ENCODE measurements at places on chromosomes 13 and 19.
A peak's percentile ranks its signal among the peaks of the same experiment; 100 is the strongest.

DNA sequence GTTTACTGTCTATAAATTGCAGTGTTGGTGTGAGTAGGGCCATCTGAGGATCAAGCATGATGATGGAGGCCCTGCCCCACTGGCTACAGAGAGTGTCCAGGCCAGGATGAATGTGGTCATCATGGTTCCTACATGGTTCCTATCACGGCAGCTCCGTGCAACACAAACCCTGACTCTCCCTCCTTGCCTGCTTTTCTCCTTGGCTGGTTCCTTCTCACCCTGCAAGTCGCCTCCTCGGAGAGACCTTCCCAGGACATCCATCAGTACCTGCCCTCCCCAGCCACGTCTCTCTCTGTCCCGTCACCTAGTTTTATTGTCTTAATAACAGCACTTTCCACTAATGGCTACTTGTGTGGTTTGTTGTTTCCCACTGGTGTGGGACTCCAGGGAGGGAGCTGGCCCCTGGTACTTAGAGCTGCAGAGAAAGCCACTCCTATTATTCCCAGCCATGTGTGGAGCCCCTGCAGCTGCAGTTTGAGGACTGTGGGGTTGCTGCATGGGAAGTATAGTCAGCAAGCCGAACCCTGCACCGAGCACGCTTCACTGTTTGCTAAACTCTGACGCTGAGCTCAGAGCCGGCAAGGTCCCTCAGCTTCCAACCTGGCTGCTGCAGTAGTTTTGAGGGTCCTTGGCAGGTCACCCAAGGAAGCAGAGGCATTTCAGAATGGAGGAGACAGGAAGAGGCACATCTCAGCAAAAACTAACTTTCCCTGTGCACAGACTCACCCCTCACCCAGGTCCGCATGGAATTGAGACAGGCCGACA lies 146.4 kb upstream of the VSTM2B start:
- DNase-seq = no peak

DNA sequence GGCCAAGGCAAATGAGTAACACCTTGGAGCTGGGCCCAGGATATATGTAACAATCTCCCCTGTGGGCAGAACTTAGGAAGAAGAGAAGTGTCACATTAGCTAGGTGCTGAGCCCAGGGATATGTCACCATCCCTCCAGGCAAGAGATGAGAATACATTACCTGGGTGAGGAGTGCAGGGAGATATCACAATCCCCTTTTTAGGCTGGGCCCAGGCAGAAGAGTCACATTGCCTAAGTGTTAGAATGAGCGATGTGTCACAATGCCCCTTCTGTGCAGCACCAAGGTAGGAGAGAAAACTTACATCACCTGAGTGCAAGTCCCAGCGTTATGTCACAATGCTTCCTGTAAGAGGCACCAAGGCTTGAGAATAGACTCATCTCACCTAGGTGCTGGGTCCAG lies 60.3 kb downstream of the ZNF726 start:
- no peak for DNase-seq

- no peak for DNase-seq
Observed at GRCh38 chr13:94330552-94331071, 148.9 kb downstream of the DCT start.

DNA sequence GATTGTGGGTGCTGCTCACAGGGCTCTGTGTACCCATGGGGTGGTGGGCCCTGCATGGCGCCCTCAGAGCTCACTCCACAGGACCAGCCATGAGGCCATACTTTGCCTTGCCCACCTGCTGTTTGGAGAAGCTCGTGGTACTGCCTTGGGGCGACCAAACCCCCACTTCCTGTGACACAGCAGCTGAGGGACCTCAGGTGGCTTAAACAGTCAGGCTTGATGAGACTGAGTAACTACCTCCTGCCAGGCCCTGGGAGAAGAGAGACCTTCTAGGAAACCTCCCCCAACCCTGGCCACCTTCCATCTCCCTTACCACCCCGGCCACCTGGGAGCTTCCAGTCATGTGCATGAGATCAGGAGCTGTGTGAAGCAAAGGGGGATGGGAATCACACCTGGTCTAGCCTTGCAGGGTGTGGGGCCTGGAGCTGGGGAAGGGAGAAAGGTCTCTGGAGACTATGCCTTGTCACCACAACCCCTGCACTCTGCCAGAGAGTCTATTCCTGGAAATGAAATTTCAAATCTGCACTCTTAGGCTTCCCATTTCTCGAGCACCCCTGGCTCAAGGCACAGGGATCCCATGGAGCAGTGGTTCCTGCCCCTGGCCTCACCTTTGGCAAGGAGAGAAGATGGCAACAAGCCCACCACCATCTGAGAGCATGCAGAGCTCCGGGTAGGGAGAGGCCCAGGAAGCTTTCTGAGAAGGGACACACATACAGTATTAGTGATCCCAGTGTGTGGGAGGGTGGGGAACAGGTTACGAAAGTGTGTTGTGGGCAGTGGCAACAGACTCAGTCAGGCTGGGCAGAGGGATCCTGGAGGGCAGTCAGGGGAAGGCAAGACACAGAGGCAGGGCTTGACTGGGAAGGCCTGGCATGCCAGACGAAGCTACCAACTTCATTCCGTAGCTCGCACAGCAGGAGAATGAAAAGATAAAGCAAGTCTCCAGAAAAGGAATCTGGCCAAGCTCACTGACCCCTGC lies 125.0 kb downstream of the URI1 start:
- peak; percentile 5 for DNase-seq

- no peak for DNase-seq
Observed at GRCh38 chr13:35859981-35860380, 271.2 kb downstream of the DCLK1 start.

GRCh38 chr19:6509118-6509971 lies 7.2 kb upstream of the TUBB4A start:
- no peak for DNase-seq

DNA sequence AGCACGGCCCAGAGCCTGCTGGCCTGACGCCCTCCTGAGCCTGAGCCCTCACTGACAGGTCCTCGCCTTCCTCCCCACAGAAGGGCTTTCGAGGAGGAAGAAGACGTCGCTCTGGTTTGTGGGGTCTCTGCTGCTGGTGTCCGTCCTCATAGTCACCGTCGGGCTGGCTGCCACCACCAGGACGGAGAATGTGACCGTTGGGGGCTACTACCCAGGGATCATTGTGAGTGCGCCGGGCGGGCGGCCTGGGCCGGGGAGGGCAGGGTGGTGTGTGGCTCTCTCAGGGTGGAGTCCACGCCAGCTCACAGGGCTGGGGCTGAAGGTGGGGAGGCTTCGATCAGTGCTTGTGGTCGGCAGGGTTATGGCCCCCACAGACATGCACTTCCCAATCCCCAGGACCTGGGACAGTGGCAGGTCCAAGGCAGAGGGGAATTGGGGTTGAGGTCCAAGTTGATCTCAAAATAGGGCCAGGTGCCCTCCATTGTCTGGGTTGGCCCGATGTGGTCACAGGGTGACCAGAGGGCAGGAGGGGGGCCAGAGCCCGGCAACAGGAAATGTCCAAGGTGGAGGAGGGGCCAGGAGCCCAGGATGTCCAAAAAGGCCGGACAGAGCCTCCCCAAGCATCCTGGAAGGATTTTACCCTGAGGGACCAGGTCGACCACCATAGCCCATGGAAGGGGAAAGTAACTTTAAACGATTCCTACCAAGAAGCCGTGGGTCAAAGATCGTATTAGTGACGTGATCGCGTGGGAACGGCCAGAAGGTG lies 7.2 kb downstream of the TMEM255B start:
- no peak for DNase-seq

DNA sequence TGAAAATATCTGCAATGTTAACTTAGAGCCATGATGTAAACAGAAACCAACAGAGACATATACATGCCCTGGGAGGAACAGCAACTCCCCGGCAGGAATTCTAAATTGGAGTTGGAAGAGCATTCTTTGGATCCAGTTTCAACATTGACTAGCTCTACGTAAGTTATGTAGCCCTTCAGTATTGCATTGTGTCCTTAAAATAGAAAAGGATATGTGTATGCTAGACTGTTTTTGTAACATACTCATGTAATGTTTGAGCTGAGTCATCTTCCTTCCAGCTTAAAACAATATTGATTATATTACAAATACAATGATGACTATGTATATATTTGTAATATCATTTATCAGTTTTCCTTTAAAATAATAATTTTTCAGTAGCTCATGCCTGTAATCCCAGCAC lies 1422.2 kb upstream of the PCDH20 start:
- no peak for DNase-seq

DNA sequence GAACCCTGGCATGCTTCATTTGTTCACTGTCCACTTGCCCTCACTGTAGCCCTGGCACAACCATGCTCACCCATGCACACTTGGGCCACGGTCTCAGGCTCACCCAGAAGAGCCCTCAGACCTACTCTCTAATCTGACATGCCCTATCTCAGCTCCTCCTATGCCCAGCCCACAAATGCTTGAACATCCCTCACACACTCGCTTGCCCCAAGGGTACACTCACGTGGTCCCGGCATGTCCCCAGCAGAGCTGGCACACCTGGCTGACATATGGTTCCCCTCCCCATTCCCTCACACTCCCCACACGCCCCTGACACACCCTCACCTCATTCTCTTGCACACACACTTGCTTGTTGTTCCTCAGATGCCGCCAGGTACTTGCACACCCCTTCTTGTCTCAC lies 55.7 kb downstream of the MAP4K1 start:
- no peak for DNase-seq

DNA sequence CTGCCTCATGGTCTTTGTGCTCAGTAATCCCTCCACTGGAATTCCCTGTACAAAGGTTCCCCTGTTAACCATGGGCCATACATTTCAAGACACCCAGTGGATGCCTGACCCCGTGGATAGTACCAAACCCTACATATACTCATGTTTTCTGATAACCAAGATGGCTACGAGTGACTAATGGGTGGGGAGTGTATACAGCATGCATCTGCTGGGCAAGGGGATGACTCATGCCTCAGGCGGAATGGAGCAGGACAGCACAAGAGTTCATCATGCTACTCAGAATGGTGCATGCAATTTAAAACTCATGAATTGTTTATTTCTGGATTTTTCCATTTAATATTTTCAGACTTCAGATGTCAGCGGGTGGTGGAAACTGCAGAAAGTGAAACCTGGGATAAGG lies 13.3 kb upstream of the FGF9 start:
- DNase-seq = no peak

DNA sequence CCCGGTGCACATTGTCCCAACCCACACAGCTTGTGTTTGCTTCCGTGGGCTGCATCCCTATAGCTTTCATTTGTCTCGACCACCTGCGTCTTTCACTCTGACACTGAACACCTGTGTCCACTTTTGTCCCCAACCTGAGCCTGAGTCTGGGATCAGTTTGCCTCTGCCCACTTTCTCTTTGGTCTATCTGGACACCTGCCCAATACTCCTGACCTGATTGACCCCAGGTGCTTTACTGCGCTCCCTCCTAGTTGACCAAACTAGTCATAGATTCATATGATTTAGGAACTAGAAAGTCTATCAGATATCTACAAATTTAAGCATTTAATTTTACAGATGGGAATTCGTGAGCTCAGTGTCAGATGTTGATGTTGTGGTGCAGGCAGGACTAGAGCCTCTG lies 209.9 kb downstream of the DCT start:
- no peak for DNase-seq

GRCh38 chr19:27752530-27753184 lies 1460.3 kb downstream of the UQCRFS1 start:
- no peak for DNase-seq

DNA sequence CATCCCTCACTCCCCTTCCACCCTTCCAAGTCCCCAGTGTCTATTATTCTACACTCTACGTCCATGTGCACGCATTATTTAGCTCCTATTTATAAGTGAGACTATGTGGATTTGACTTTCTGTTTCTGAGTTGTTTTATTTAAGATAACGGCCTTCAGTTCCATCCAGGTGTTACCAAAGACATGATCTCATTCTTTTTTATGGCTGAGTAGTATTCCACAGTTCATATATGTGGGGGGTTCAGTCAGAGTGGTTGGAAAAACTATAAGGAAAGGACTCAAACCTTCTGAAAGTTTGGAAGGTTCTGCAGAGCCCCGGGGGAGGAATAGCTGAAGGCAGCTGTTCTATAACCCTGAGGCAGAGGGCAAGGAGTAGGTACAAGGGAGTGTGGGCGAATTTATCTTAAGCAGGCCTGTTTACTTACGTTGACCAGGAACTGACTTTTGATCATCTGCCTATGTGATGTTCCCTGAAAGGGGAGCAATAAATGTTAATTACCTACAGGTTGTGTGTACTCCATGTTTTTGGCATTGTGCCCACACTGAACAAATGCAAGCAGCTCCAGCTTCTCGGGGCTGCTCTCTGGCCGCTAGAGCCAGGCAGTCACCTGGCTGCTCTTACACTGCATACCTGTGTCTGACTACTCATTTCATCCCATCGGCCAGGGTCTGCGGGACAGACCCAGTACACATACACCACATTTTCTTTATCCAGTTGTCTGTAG lies 13.5 kb upstream of the ADGRE1 start:
- peak; percentile 42 for DNase-seq

GRCh38 chr19:35363001-35363590 lies 4.8 kb downstream of the FFAR3 start:
- no peak for DNase-seq

DNA sequence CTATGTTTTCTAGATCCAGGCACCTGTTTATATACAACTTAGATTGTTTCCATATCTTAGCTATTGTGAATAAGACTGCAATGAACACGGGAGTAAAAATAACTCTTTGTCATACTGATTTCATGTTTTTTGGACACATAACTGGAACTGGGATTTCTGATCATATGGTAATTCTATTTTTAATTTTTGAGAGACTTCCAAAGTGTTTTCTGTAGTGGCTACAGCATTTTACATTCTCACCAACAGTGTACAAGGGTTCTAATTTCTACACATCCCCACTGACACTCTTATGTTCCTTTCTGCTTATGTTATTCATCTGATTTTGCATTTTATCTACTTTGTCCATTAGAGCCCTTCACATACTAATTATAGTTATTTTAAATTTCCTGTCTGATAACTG lies 1152.9 kb downstream of the SLITRK1 start:
- no peak for DNase-seq

DNA sequence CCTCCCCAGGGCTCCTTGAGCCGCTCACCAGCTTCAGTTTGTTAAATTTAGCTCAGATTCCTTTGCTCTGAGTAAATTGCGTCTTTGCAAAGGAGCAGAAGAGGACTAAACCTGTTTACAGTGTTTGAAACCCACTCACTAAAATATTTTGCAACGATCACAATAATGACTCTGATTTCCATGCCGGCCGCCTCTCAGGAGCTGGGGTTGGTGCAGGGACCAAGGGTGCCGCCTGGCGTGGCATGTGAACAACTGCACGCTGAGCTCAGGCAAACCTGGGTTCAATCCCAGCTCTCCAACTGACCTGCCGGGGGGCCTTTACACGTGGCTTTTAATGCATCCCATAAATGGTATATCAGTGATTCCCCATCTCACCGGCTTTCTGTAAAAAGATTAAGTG lies 68.7 kb upstream of the CACNA1A start:
- no peak for DNase-seq

DNA sequence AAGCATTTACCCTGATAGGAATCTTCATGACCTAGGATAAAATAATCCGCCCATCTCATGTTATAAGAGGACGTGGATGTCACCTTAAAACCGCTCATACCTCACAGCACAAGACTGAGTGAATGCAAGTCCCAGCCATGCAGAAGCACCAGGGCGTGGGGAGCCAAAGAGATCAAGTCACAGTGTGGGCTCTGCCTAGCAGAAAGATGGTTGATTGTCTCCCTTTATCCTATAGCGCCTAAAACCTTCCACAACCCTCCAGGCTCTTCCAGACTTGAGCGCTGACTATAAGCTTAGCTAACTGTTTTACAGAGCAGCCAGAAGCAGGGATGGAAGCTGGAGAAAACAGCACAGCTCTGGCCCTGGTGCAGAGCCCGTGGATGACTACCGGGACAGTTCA lies 6.8 kb upstream of the ANKRD10 start:
- no peak for DNase-seq

Measured in transverse colon (tissue), 4 donors.